ENCODE measurements at places on chromosomes 1 and 21.

GRCh38 chr1:9882296-9882944 lies 27.6 kb downstream of the CTNNBIP1 start:
- no peak for DNase-seq

DNA sequence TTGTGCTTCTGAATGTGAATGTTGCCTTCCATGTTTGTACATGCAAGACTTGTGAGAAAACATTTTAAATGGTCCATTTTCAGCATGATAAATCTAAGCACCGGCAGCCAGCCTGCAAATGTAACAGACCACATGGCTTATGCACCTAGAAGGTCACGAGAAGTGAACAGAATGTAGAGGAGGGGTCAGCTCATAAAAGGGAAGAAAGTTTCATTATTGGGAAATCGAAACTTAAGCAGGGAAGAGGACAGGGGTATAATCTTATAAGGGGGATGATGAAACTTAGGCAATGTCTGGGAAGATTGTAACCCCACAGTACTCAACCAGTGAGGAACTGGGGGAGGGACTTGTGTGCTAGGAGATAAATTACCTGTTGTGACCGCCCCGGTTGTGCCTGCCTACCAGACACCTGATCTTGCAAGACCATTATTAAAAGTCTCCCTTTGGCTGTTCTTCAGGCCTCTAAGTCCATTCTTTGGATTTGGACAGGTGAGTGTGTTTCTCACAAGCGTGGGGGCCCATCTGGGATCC lies 37.7 kb upstream of the VN1R5 start:
- no peak for DNase-seq

- DNase-seq: peak; percentile 16
Observed at GRCh38 chr1:204493984-204494280, 673 bp downstream of the PIK3C2B start.

- no peak for DNase-seq
Observed at GRCh38 chr1:113912594-113913311, 7.6 kb downstream of the DCLRE1B start.

DNA sequence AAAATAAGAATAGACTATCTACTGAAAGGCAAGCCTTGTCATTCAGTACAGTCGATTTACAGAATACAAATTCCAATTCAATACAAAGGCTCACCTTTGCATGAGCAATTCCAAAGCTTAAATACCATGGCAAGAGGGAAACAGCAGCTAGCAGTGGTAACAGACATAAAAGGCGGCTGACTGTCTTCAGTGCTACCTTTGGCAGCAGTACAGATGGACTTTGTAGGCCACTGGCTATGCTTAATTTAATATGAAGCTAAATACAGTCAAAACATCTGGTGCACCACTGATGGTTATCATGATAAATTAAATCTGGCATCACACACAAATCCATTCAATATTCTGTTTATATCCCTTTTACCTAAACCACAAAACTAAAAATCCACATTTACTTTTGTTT lies 62.4 kb downstream of the RERE start:
- DNase-seq: no peak

DNA sequence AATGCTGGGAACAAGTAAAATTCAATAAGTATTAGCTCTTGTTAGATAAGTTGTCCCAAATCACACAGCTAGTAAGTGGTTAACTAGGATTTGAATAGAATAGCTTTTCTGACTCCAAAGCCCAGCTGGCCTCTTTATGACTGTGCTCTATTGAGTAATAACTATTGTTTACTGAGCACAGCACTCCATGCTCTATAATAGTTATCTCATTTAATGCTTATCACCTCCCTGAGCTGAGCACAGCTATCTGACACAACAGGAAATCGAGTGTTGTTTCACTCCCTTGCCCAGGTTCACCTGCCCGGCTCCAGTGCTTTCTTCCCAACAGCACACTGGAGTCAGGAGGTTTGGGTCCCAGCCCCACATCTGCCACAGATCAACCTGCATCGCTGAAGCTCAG lies 38.8 kb upstream of the STMN1 start:
- DNase-seq: no peak

- no peak for DNase-seq
Observed at GRCh38 chr1:155066777-155067176, 3.2 kb downstream of the EFNA4 start.

DNA sequence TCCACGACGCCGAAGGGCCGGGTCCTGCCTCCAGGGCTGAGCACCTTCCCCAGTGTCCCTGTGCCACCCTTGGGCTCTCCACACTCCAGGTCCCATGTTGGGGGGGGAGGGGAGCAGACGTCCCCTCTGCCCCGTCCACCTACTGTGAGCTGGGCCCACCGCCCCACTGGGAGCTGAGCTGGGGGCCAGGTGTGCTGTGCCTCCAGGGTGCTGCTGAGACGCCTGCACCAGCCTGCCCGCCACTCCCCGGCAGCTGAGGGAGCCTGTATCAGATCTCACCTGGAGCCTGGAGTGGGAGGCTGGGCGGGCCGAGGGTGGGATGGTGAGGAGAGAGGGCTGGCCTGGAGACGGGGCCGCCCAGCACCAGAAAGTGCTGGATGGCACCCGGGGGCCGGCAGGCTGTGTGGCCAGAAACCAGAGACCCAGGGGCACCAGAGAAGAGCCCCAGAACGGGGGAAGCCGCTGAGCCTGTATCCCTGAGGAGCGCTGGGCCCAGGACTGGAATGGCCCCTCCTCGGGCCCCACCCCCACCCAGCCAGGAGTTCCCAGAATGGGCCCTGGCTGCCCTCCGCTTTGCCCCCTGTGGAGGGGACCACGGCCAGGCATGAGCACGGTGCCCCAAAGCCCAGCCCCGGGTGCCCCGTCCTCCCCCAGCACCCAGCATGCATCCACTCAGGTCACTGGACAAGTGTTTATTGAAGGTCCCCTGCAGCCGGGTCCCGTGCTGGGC lies 3.4 kb downstream of the TNFRSF18 start:
- no peak for DNase-seq

- DNase-seq: no peak
Observed at GRCh38 chr1:227734546-227734855, 601 bp downstream of the JMJD4 start.

GRCh38 chr1:29981586-29982239 lies 741.7 kb downstream of the MATN1 start:
- no peak for DNase-seq

DNA sequence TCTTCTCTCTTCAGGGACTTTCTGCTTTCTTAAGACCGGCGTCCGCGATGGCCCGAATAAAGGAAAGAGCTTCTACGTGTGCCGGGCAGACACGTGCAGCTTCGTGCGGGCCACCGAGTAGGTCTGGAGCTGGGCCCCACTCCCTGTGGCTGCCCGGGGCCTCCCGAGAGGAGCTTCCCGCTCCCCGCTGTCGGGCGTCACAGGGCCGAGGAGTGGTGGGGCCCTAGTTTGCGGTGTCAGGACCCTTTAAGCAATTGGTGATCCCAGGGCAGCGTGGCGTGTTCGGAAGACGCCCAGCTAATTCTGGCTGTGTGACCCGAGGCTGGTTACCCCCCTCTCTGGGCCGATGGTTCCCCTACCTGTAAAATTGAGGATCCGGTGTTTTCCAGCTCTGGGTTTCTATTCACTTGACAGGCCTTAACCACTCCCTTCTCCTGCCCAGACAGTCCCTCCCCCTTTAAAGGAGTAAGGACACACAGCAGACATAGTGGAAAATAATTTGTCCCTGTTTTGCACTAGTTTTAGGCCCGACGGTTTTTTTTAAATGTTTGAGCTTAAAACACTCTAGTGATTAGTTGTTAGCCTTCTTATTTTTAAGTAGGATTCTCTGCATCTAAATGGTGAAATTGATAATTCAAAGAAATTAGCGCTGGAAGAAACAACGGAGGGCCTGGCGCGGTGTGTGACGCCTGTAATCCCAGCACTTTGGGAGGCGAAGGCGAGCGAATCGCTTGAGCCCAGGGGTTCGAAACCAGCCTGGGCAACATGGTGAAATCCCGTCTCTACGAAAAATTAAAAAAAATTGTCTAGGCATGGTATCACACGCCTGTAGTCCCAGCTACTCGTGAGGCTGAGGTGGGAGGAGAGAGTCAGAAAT lies 553 bp downstream of the TTF2 start:
- no peak for DNase-seq

- no peak for DNase-seq
Observed at GRCh38 chr1:29673669-29674626, 437.6 kb downstream of the PTPRU start.

DNA sequence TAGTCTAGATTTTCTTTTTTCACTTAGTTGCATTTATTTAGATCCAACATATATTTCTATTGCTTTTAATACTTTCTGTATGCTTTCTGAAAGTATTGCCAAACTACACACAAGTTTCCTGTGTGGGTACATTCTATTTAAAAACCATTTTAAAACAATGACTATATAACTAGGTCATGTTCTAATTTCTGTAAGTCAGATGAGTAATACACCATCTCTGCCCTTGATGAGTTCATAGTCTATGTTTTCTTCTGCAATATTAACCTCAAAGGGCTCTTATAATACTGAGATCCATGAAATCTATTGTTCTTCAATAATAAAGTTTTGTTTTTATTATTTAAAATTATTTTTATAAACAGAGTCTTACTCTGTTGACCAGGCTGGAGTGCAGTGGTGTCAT lies 68.3 kb downstream of the RNASEL start:
- DNase-seq: no peak

- no peak for DNase-seq
Observed at GRCh38 chr1:61143821-61144424, 61.6 kb downstream of the NFIA start.

DNA sequence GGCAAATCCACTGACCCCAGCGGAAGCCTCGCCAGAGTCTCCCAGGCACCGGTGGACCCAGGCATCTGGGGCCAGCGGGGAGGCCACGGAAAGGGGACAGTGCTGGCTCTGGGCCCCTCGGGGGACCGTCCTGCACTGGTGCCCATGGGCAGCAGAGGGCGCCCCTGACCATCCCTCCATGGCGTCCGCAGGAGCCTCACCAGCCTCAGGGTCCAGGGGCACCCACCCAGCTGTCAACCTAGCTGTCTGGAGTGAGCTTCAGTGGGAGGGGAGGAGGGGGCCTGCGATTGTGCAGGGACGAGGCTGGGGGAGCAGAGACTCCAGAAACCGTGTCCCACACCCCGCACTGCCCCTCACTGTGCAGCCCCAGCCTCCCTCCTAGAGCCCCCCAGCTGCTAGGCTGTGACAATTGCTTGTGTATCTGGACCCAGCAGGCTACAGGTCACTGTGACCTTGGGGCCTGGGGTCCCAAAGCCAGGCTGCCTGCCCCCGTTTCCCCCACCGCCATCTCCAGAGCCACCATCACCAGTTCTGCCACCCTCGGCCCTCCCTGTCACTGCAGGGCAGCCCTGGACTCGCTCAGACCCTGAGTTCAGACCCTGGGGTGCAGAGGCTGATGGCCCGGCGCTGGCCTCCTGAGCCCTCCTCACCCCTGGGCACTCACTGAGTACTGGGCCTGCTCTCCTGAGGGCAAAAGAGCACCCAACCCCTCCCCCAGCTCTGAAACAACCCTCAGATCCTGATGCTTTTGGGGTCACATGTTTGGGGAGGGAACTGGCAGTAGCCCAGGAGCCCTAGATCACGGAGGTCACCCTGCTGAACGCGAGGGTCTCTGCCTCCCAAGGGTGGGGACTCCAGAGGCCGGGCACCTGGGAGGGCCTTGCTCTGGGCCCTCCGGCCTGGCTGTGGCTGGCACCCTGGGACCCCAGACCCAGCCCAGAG lies 10.6 kb upstream of the COL6A1 start:
- DNase-seq: no peak

GRCh38 chr1:77927414-77927813 lies 39.0 kb downstream of the NEXN start:
- no peak for DNase-seq

DNA sequence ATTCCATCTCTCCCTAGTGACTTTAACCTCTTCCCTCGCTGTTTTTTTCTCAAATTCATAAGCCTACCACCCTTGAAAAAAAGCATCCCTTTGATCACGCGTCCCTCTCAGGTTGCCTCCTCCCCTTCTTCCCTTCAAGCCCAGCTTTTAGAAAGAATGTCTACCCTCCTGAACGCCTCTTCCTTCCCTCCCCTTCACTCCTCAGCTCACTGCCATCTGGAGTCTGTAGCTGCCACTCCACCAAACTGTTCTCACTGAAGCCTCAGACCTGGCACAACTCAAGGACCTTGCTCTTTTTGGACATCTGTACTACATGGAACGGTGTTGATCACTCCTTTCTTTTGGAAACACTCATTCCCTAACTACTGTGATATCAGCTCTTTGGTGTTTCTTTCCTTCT lies 80.6 kb downstream of the SLC25A24 start:
- no peak for DNase-seq

- DNase-seq: no peak
Observed at GRCh38 chr1:228405200-228405978, 1.2 kb downstream of the TRIM11 start.

DNA sequence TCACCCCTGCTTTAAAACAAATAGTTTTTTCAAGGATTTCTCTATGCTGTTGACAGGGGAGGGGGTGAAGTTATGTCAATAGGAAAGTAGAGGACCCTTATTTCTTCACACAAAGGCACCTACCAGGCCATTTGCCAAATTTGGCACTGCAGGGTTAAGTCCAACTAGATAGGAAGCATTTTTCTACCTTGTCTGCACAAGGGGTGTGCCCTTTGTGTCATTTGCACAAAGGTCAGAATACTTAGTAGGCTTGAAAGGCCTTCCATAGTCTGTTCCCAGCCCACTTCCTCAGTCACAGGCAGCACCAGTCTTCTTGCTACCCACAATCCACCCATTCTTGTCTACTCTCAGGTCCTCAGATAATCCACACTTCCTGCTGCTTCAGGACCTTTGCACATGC lies 7.0 kb downstream of the TACSTD2 start:
- no peak for DNase-seq

- DNase-seq: no peak
Observed at GRCh38 chr1:85428471-85429089, 36.4 kb downstream of the DDAH1 start.

DNA sequence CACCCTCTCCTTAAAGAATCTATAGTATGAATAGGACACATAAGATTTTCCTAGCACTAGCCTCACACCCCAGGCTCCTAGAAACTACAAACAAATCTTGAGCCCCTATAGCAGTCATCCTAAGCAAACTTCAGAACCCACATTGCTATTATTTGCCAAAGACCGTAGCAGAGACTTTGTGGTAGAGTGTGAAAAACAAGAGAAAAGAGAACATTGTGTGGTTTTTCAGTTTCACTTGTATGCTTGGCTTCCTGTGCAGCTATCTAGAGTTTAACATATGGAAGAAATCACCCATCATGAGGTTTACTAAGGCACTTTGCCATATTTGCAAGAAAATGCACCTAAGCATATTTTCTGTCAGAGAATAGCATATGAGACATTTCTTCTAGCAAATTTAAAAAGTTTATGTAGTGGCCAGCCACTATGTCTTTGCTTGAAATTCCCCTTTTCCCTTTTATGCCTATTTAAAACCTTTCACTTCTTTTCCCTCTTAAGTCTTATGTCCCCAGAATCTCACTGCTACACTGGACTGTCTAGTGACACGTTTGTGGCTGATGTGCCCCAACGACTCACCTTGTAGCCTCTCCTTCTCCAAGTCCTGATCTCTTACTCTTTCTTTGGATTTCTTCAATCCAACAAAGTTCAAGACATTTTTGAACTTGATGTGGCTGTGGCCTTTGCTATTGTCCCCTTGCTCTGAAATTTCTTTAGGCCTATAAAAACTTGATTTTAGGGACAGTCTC lies 25.6 kb downstream of the CCDC190 start:
- DNase-seq: no peak

GRCh38 chr1:19533626-19534025 lies 48.3 kb upstream of the CAPZB start:
- DNase-seq: no peak
